ENCODE measurements at places on chromosomes 3 and 15.

DNA sequence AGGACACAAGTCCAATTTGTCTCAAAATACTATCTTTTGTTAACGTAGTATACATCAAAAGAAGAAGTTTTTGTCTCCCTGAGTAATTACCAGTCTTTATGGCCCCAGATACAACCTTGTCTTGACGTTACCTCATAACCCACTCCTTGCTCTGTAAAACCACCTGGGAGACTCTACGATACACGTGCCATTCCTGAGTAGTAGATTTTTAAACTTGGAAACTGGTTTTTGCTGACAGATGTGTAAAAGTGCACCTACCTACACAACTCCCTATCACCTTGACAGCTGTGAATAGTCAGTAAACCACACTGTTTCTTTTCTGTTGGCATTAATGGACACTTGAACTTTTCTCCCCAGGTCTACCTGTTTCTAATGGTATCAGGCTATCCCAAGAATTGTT is 51.7 kb upstream of the RARB start:
- DNase-seq, result no peak

DNA sequence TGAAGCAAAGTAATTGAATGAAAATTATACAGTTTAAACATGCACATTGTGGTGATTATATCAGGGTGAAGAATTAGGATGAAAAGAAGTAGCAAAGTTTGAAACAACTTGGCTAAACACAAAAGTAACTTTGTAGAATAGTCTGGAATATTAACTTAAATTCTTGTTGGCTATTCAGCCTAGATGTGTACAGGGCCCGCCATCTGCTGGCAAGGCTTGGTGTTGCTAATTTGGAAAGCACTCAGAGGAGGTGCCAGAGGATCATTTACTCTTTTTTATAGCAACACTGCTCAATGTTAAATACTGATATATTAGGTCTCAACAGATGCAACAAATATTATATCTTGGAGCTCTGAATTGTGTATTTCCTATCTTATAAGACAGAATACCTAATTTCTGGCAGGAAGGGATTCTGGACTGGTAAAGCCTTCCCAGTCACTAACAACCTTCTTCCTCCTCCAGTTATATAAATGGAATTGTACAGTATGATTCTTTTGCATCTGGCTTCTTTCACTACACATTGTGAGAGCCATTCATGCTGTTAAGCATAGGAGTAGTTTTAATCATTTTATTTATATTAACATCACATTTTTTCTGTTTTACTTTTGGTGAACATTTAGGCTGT is 36.1 kb downstream of the TTC23 start:
- peak; percentile 78 for DNase-seq

GRCh38 chr3:115760716-115761115 is 137.4 kb downstream of the GAP43 start:
- DNase-seq, result no peak

GRCh38 chr3:120681506-120682038 is 467 bp downstream of the HGD start:
- DNase-seq, result no peak

DNA sequence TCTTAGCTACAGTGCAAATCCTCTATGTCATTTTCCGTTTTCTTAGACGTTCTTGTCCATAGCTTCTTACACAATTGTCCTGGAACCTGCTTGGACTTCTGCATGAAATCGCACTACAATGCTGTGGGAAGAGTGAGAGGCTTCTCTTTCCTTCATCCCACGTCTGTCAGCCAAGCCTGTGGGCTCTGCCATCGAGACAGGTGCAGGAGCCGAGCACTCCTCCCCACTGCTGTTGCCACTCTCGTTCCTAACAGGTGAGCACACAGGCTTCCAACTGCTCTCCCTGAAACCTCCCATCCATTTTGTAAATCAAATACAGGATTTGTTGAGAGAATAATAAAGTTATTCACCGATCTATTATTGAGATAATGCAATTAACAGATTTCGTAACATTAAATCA is 23.5 kb downstream of the ZXDC start:
- no peak for DNase-seq

DNA sequence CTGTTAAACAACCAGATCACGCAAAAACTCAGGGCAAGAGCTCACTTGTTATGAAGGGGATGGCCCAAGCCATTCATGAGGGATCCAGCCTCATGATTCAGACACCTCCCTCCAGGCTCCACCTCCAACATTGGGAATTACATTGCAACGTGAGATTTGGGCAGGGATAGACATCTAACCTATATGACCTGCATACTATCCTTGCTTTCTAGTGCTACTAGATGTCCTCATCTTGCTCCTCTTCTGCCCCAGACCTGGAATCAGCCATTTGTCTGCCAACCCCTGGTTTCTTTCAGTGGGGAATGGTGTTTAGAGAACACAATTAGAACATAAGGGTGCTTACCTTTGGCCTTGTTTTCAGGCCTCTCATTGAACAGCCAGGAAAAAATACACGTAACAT is 63.2 kb downstream of the RPN1 start:
- no peak for DNase-seq

GRCh38 chr3:156551746-156552145 is 3.2 kb downstream of the SSR3 start:
- DNase-seq, result peak; percentile 79

DNA sequence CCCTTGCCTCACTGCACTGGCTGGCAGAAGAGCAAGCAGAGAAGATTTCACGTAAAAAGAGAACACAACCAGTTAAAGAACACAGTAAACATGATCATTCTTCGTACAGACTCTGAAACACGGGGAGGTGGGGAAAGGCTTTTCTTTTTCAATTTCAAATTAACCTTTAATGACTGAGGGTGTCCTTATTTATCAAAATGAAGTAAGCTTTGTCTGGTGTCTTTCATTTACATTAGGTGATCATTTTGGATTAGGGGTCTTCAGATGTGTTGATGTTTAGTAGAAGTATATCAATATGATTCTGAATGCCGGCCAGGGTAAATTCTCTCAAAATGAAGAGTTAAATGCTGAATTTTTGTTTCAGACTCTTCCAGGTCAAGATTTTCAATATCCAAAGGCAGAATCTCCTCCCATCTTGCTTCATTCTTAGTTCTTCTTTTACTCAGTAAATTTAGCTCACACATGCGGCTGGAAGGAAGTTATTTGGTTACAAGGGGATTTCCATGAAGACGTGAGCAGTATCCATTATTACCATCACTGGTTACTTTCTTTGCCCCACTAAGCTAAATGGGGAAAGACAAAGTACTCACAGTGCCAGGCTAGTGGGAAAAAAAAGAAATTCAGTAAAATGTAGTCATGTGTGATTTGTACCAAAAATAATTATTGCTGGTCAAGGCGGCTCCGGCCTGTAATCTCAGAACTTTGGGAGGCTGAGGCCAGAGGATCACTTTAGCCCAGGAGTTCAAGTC is 272.2 kb upstream of the NR2F2 start:
- no peak for DNase-seq

DNA sequence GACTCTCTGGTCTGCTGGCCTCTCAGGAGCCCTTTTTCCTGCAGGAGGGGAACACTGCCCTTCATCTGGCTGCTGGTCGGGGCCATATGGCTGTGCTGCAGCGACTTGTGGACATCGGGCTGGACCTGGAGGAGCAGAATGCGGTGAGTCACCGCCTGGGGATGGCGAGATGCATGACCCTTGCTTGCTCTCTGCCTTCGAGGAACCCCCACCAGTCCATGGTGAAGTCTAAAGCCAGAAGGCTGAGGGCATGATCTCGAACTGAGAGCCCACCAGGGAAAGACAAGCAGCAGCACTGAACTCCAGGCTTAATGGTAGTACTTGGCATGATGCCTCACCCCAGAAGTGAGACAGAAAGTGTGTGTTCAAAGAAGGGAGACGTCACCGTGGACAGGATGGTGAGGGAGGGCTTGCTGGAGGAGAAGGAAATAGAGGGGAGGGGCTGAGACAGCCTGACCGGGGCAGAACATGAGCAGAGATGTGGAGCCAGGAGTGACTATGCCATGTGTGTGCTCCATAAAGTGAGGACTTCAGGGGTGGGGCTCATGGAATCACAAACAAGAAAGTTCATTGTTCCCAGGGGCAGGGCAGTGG is 19.2 kb downstream of the ANKDD1A start:
- peak; percentile 63 for DNase-seq

DNA sequence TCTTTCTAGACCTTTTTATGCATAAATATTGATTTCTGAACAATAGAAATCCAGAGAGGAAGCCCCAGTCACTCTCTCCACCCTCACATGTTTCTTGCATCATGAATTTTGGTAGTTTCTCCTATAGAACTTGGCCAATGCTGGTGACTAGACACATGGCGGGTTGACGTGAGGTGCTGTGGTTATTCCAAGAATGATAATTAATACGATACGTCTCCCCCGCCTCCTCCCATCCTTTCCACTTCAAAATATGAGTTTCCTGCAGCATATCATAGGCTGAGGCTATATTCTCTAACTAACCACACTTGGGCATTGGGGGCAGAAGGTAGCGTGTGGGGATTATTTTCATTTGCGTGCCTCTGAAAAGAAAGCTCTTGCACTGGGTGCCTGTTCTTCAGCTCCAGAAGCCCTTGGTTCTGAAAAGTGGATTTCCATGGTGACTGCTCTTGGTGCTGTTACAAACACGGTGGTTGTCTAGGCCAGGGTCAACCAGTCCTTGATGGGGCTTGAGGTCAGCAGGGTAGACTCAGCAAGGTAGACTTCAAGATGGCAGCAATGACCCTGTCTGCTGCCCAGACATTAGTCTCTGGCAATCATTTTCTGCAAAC is 5.3 kb downstream of the TNFSF10 start:
- no peak for DNase-seq

- no peak for DNase-seq
These were observed 20.3 kb downstream of the PLXNB1 start for GRCh38 chr3:48409291-48410201.

- DNase-seq, result peak; percentile 18
These were observed 52.4 kb upstream of the SELENOK start for GRCh38 chr3:53944028-53944427.

GRCh38 chr3:167872032-167872431 is 136.5 kb downstream of the SERPINI1 start:
- DNase-seq, result no peak

- peak; percentile 50 for DNase-seq
These were observed 26.9 kb upstream of the LINGO1 start for GRCh38 chr15:77659350-77660321.

DNA sequence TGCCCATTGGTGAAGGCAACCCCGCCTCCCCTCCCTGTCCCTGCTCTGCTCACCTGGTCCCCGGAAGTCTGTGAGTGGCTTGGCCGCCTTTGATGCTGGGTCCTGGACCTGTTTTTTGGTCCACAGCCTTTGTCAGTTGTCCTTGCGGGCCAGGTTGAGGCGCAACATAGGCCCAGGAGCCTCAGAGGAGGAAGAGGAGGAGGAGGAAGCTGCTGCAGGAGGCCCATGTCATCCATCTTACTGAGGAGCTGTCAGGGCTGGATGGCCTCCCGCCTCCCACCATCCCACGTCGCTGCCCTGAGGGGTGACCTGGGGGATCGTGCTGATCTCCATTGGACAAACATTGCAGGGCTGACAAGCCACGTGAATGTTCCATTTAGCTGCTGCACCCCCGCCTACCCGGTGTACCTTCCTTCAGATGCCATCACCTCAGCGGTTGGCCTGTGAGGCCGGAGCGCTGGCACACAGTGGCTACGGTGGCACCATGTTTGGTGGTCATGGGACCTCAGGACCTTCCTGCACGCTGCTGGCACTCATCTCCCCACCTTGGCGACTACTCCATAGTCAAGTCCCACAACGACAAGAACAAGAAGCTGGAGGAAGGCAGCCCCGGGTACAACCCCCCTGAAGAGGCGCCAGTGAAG is 106.3 kb downstream of the SMAD6 start:
- no peak for DNase-seq

- no peak for DNase-seq
These were observed 10.7 kb downstream of the SLC33A1 start for GRCh38 chr3:155843569-155843968.

- DNase-seq, result peak; percentile 89
These were observed 56.0 kb downstream of the ZMAT3 start for GRCh38 chr3:179015551-179016020.

DNA sequence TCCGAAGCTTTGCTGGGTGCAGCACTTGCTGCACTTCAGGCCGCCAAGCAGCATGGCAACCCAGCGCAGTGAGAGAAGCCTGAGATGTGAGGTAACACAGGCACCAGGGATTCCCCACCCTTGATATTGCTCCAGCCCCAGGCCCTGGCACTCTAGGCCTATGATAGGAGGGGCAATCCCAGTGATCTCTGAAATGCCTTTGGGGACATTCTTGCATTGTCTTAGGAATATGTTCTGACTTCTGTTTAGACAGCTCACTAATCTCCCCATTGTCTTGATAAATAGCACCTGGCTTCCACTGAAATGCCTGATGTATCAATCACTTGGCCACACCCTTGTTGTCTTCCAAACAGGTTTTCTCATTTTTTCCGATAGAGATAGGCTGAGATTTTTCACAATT is 102.8 kb downstream of the SOX14 start:
- no peak for DNase-seq

DNA sequence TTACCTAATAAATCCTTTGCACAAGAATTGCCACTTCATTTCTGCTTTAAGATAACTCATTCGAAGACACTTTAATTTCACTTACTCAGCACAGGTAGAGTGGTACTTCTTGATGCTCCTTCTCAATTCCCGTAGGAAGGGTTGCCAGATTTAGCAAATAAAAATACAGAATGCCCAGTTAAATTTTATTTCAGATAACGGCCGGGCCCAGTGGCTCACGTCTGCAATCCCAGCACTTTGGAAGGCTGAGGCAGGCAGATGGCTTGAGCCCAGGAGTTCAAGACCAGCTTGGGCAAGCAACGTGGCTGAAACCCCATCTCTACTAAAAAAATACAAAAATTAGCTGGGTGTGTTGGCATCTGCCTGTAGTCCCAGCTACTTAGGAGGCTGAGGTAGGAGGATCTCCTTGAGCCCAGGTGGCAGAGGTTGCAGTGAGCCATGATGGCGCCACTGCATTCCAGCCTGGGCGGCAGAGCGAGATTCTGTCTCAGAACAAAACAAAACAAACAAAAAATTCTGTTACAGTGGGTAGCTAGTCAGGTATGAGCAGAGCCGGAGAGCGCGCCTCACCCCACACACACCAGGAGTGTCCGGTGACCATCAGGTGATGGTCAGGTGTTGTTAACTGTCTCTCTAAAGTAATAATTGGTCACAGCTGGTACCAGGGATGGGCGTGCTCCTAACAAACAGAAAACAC is 92.8 kb downstream of the DNAH12 start:
- no peak for DNase-seq

DNA sequence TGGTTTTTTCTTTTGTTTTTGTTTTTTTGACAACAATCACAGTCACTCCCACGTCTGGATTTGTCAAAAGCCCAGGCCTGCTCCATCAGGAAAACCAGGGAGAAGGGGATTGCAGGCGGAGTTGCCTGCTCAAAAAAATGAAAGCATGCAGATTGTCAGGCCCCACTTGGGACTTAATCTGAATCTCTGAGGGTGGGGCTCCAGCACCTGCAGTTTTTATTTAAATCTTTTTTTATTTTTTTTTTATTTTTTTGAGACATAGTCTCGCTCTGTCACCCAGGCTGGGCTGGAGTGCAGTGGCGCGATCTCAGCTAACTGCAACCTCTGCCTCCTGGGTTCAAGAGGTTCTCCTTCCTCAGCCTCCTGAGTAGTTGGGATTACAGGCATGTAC is 140.9 kb downstream of the FOXP1 start:
- DNase-seq, result no peak

- DNase-seq, result no peak
These were observed 146.5 kb upstream of the ARPP21 start for GRCh38 chr3:35492841-35493240.

All from fibroblast of pulmonary artery (primary cell).